ENCODE measurements at places on chromosomes 3 and 15. TPM values are rescaled to one million over a fixed set of nuclear protein-coding genes. Genes with fewer than 3 reads are reported as not detected.

The MYO5C gene
- 5.5 TPM for total RNA-seq

The BOC gene
- 7.6 TPM for total RNA-seq

The XCR1 gene
- total RNA-seq: not detected

The GHSR gene
- total RNA-seq: not detected

The CCR3 gene
- total RNA-seq: not detected

The GATM gene
- 2.1 TPM for total RNA-seq

The LXN gene
- 82.9 TPM for total RNA-seq

The CLDN11 gene
- total RNA-seq: 77.7 TPM

The NR2E3 gene
- 0.13 TPM for total RNA-seq

The P2RY1 gene
- total RNA-seq: under 0.01 TPM

The CCDC66 gene
- 2.3 TPM for total RNA-seq

The NEK10 gene
- total RNA-seq: under 0.01 TPM

The CIB2 gene
- total RNA-seq: 12.7 TPM

The EXD1 gene
- not detected for total RNA-seq

The C15orf39 gene
- 22.6 TPM for total RNA-seq

The DUOXA2 gene
- total RNA-seq: not detected
